H1 (cell line): ENCODE measurements at places on chromosomes 4 and X.

DNA sequence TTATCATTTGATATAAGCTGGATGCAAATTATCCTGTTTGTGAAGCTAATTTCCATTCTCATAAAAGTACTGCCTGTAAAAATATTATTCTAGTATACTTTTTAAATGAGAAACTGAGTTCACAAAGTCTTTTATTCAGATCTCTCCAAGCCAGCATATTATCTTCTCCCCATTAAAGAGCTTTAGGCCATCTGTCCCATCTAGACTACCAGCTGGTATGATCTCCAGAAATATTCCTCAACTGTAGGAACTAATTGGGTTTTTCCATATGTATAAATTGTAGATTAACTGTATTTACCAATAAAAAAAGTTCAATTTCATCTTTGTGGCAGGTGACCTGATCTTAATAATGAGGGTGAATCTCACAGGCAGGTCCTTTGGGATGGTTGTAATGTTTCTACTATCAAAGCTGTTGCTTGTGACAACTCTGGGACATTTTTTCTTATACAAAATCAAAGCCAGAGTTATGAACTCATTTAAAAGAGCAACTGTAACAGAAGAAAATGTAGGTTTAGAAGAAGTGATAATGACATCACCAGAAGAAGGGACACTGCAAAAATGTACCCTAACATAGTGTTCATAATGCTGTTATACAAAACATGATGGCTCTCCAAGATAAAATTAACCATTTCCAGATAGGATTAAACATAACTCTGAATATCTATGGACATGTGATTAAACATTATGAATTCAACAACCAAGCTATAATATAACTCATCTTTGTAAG lies 132.8 kb downstream of the KCNIP4 start:
- no peaks in the 10 kb centered on the region for H3K27me3 ChIP-seq
- H3K4me1 ChIP-seq, result no peaks in the 10 kb centered on the region
- no peak overlapping the region for H3K4me3 ChIP-seq
- DNase-seq, result no peak
- no peak overlapping the region for H3K27ac ChIP-seq
- no peaks in the 10 kb centered on the region for H3K36me3 ChIP-seq

DNA sequence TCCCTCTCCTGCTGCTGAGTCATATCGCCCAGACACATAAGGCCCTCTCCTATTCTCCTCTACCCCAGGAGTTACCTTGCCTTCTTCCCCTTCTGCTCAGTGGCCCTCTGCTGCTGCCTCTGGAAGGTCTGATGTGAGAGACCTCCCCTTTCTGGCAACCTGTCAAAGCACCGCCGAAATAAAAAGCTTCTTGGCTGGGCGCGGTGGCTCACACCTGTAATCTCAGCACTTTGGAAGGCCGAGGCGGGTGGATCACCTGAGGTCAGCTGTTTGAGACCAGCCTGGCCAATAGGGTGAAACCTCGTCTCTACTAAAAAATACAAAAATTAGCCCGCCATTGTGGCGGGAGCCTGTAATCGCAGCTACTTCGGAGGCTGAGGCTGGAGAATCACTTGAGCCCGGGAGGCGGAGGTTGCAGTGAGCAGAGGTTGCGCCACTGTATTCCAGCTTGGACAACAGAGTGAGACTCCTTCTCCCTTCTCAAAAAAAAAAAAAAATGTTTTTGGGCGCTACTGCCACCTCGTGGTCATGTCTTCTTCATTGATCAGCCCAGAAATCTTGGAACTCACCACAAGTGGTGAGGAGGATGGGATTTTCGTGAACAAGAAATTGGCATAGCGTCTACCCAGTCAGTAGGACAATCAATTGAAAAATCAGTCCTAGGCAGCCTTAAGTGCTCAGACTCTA lies 8.6 kb upstream of the ZXDA start:
- no peak overlapping the region for H3K4me3 ChIP-seq
- no peak overlapping the region for H3K27ac ChIP-seq
- H3K36me3 ChIP-seq, result no peaks in the 10 kb centered on the region
- no peaks in the 10 kb centered on the region for H3K27me3 ChIP-seq
- no peak for DNase-seq

DNA sequence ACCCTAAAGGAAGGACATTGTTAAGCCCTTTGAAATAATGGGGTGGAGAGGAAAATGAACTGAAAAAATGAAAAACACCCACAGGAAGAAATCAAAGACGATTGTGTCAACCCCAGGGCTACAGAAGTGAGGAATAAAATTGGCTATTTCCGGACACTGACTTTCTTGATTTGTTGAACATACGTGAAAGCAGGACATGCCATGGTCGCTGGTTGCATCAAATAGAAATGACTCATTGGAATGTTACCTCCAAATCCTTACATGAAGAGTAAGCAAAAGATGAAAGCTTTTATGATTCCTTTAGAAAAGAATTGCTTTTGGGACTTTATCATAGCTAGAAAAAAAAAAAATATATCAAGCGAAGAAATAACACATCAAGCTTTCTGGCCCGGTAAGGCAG lies 75.3 kb downstream of the DCUN1D4 start:
- H3K27me3 ChIP-seq, result no peaks in the 10 kb centered on the region
- no peaks in the 10 kb centered on the region for H3K36me3 ChIP-seq
- no peak overlapping the region for H3K27ac ChIP-seq

- peaks cover 8% of the 10 kb centered on the region for H3K4me1 ChIP-seq
- H3K36me3 ChIP-seq, result no peaks in the 10 kb centered on the region
- peaks cover 82% of the 10 kb centered on the region for H3K27me3 ChIP-seq
- H3K4me3 ChIP-seq, result peak within 1 kb of the TSS; percentile 44
These were observed at the start of gene NKX6-1 for GRCh38 chr4:84498935-84499623. TSS of gene NKX6-1 (minus strand) at chr4:84499292. CDS start at chr4:84498228, 1,064 bp downstream.

- H3K36me3 ChIP-seq, result no peaks in the 10 kb centered on the region
- no peak for DNase-seq
- no peaks in the 10 kb centered on the region for H3K27me3 ChIP-seq
- no peak overlapping the region for H3K27ac ChIP-seq
- H3K4me1 ChIP-seq, result no peaks in the 10 kb centered on the region
These were observed 32.6 kb upstream of the NAA11 start for GRCh38 chr4:79358438-79358837.

GRCh38 chrX:1545776-1546408 lies 8.9 kb upstream of the P2RY8 start:
- no peak overlapping the region for H3K4me3 ChIP-seq
- peak; percentile 13 for DNase-seq
- H3K36me3 ChIP-seq, result no peaks in the 10 kb centered on the region
- H3K27ac ChIP-seq, result no peak overlapping the region

- peak; percentile 53 for DNase-seq
- no peak overlapping the region for H3K4me3 ChIP-seq
- no peaks in the 10 kb centered on the region for H3K4me1 ChIP-seq
- H3K36me3 ChIP-seq, result no peaks in the 10 kb centered on the region
- no peak overlapping the region for H3K27ac ChIP-seq
- H3K27me3 ChIP-seq, result no peaks in the 10 kb centered on the region
These were observed 36.0 kb downstream of the GAB3 start for GRCh38 chrX:154714925-154715324.

GRCh38 chr4:9762823-9763475 lies 18.5 kb upstream of the DRD5 start:
- no peaks in the 10 kb centered on the region for H3K36me3 ChIP-seq
- no peaks in the 10 kb centered on the region for H3K4me1 ChIP-seq
- DNase-seq, result peak; percentile 67
- no peak overlapping the region for H3K27ac ChIP-seq
- H3K27me3 ChIP-seq, result no peaks in the 10 kb centered on the region
